Stimulated activated CD8-positive, alpha-beta memory T cell treated with anti-CD3 and anti-CD28 coated beads, Interleukin-4, amount 100 ng/mL, for 1 hour (primary cell): ENCODE measurements at places on chromosomes 2 and 18.

DNA sequence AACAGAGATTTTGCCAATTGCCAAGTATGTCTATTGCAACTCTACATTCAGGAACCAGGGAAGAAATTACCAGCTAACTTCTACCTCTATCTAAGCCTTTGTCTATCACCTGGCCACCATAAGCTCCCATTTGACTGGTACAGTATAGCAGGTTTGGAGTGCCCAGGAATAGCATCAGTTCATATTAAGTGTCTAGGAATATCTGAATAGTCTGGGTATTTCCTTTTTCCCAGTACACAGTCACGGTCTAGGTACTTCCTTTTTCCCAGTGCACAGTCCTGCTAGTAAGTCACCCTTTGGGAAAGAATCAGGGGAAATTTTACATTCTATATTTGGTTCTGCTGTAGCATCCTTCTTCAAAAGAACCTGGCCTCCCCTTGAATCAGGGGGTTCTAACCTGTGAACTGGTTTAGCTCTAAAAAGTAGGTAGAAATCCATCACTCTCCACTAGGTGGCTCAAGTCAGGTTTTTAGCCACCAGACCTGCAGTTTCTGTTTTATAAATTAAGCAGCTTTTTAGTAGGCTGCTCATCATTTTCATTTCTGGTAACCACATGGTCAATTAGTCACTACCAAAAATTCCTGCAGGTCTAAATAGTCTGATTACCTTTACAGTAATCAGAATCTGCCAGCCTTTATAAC, 49.3 kb upstream of the DNAJC10 start:
- no peak for DNase-seq

GRCh38 chr2:178251151-178251955, 57.0 kb downstream of the OSBPL6 start:
- DNase-seq = no peak

GRCh38 chr2:7725171-7725849, 808.1 kb downstream of the RNF144A start:
- DNase-seq = no peak

DNA sequence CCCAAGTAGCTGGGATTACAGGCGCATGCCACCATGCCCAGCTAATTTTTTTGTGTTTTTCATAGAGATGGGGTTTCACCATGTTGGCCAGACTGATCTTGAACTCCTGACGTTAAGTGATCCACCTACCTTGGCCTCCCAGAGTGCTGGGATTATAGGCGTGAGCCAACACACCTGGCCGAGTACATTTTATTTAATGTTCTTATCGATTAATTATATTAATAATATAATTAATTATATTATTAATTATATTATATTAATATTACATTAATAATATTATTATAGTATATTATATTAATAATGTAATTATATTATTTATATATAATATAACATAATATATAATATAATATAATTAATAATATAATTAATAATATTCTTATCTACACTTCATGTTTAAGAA, 101.4 kb downstream of the CCDC85A start:
- no peak for DNase-seq

GRCh38 chr2:157898591-157898996, 22.5 kb upstream of the ACVR1 start:
- peak; percentile 26 for DNase-seq

- DNase-seq = no peak
Observed at GRCh38 chr2:239961662-239962613, 63.2 kb downstream of the NDUFA10 start.

DNA sequence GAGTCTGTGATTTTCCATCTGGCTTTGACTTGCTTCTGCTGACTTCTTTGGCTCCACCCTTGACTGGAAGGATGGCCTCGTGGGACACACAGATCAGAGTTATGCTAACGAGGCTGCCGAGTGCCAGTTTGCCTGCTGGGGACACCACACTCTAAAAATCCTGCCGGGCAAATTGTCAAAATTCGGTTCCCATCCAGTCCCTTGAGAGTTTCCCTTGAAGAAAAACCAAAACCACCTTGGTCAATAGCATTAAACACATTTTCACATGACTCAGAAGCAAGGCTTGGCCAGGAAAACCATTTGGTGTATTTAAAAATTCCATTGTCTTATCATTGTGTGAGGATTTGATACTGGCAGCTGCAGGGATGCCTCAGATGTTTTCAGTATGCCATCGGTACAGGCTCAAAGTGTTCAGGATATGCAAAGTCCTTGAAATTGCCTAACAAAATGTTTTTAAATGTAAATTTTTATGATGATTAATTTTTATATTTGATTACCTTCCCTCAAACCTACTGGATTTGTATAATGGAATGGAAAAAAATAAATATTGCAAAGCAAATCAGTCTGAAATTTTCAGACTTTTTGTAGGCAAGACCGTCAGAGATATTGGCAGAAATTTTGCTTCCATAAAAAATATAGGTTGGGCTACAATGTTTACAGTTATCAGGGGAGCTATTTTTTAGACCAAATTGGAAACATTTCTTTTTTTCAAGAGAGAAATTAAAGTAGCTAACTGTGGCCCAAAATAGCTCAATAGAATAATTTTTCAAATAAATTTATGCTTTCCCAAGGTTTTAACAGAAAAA, 41.6 kb downstream of the KCNE4 start:
- no peak for DNase-seq

GRCh38 chr2:42055573-42056514, 8.0 kb downstream of the PKDCC start:
- DNase-seq = no peak

DNA sequence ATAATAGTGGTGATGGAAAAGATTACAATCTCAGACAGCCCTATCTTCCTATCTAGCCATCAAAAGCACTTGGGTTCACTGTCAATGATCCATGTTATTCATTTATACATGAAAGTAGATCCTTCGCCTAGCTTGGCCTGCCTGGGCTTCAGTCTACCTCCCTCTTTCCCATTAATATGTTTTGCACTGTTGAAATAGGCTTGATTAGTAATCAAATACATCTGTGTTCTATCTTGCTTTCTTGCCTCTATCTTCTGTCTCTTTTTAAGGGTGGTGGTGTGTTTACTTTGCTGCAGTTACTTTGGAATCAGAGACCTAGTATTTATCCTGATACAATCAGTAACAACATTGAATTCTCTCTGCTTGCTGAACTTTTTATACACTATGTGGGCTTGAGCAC, 521.2 kb downstream of the TNS1 start:
- no peak for DNase-seq
